Fibroblast of skin of back (primary cell): ENCODE measurements at places on chromosomes 11 and 22.

- no peak for DNase-seq
Measured at GRCh38 chr22:36746375-36746970, 29.4 kb downstream of the IFT27 start.

DNA sequence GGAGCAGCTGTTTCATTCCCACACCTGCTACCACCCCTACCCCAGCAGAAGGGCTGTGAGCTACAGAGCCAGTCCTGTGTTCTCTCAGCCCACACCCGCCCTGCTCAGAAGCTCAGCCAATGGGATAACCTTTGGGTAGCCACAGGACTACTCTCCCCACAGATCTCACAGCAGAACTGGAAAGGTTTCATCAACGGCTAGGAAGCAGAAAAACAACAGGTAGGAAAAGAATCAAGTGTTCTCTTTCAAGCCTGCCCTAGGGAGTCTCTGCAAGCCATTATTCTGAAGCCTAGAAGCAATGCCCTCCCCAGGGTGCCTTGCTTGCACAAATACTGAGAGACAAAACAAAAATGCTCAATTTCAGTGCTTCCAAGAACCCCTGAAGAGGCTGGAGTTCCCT is 77.2 kb downstream of the TMPRSS5 start:
- DNase-seq: no peak

GRCh38 chr11:71987521-71987920 is 11.2 kb upstream of the IL18BP start:
- DNase-seq: no peak

DNA sequence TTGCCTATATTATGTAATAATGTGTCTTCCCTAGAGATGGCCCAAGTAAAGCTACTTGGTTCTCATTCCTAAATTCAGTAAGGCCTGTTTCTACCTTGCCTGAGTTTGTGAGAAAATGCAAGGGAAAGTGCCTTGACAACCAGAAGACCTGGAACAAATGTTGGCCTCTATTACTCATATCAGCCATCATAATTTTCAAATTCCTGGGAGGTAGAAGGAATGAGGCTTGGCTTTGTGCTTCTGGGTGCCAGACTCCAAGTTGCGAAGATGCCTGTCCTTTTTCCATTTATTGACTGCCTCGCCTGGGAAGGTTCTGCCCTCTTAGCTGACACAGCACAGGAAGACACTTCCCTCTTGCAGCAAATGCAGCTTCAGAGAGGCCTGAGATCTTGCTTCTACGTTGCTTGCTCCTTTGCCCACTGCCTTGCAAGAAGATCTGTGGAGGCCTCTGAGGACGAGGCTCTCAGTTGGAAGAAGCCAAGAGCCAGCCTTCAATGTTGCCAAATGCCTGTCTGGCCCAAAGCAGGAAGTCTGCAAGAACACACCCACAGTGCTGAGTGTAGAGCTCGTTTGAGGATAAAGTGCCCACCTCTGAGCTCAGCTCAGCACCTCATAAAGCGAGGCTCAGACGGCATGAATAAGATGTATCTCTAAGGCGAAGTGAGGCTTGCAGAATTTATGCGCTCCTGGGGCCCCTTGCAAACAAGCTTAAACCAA is 120.1 kb downstream of the GALNT18 start:
- no peak for DNase-seq

- DNase-seq: no peak
Measured at GRCh38 chr22:16651217-16651616, 58.6 kb upstream of the CCT8L2 start.

GRCh38 chr11:17244046-17244445 is 32.5 kb upstream of the NUCB2 start:
- no peak for DNase-seq

DNA sequence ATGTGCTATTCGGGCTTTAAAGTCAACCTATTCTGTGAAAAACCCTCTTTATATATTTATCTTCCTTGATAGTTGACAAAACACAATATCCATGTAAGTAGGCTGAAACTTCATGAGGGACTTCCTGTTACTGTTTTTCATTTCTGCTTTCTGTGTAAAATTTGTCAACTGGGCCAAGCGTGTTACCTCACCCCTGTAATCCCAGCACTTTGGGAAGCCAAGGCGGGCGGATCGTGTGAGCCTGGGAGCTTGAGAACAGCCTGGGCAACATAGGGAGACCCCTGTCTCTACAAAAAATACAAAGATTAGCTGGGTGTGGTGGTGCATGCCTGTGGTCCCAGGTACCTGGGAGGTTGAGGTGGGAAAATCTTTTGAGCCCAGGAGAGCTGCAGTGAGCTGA is 66.5 kb upstream of the SLC25A18 start:
- DNase-seq: no peak

DNA sequence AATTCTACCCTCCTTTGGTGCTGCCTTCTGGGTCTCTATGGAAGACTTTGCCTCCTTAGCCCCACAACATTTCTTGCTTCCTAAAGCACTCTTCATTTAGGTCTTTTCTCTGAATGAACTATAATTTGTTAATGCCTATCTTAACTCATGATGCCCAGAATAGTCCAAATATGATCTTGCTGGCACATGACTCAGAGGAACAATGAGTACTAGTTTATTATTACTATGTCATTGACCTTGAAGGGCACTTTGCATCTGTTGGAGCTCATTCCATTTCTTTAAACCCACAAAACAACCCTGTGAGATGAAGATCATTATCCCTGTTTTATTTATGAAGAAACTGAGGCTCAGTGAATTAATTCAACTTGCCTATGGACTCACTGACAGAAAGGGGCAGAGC is 320.2 kb upstream of the PLET1 start:
- DNase-seq: no peak

- peak; percentile 63 for DNase-seq
Measured at GRCh38 chr11:76661834-76662434, 8.6 kb downstream of the LRRC32 start.
